ENCODE measurements at places on chromosomes 12 and 14.

GRCh38 chr14:35333797-35334743, 41.9 kb downstream of the PSMA6 start:
- DNase-seq = no peak

GRCh38 chr14:51219473-51220448, 20.3 kb upstream of the TMX1 start:
- DNase-seq = peak; percentile 79

GRCh38 chr12:98217257-98217656, 298.1 kb upstream of the TMPO start:
- DNase-seq = no peak

DNA sequence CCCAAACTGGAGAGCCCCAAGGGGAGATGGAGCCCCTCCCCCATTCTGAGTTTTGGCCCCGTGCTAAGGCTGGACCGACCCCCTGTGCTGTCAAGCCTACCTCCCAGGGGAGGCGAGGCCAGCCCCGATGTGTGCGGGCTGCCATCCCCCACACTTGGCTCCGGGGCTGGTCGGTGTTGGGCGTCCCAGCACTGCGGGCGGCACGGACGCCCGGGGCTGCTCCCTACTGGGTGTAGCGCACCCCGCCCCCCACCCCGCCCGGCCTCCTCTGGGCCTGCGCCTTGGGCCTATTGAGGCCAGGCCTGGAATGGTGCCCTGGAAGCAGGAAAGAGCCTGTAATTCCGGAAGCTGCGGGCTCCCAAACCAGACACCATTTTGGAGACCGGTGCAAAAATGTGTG, 2.6 kb downstream of the DCAF4 start:
- no peak for DNase-seq

- DNase-seq = no peak
Measured at GRCh38 chr12:12483438-12483837, 79.2 kb downstream of the DUSP16 start.

DNA sequence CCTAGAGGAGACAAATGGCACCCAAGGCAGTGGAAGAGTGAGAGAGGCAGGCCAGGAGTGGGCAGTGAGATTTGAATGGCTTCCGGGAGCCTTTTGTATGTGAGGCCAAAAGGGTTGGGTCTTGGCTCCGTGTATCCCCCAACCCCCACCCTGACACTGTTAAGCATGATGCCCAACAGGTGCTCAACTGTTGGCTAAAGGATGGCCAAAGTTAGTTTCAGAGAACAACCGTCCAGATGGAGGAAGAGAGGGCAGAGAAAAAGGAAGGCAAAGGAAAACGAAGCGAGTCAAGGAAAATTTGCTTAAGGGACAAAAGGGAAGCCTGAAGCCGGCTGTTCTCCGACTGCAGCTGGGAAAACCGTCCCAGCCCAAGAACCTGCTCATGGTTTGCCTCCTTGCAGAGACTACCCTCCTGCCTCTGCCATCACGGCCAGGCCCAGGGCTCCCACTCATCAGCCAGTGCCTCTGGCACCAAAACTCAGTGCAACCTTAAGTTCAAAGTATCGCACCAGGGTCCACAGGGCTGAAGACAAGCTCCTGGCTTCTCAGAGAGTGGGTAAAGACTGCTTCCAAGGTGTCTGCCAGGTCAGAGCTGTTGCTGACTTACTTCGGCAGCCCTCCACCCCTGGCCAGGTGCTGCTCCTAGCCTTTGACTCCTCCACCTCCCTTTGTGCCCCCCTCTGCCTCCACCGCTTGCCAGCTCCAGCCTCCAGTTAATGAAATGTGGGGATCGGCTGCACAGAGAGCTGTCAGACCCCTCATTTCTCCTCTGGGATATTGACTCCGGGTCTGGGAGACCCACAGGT, 4.2 kb upstream of the C1QL4 start:
- no peak for DNase-seq

- no peak for DNase-seq
Measured at GRCh38 chr14:94571395-94571794, 9.8 kb upstream of the SERPINA5 start.
